NCI-H187 (cell line): ENCODE measurements at places on chromosomes 6 and 20.

DNA sequence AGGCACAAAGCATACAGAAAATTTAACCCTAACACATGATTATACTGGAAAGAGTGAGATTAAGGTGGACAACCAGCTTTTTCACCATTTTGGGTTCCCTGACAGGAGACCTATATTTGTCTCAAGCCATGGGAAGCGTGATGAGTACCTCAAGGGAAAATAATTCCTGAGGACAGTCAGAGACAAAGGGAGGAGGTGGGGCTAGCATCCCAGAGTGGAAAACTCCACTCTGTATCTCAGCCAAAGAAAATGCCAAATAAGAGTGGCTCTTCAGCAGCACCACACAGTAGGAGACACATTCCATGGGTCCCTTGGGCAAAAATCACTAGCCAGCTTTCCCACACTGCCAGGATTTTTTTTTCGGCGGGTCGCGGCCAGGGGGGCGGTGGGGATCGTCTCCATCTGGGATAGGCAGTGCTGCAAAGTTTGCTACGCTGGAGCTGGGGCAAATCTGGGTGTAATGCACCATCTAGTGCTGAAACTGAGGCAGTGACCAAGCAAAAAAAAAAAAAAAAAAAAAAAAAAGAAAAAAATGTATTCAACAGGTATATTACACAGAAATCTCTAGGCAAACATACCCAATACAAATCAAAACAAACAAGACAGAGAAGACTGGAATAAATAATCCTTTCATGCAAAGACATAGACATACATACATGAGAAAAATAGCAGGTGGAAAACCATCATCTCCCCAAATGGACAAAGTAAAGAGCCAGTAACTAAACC lies 77.3 kb upstream of the SLC35F1 start:
- no peak for DNase-seq

- DNase-seq, result no peak
Observed at GRCh38 chr6:44780161-44780560, 392.7 kb downstream of the CDC5L start.

DNA sequence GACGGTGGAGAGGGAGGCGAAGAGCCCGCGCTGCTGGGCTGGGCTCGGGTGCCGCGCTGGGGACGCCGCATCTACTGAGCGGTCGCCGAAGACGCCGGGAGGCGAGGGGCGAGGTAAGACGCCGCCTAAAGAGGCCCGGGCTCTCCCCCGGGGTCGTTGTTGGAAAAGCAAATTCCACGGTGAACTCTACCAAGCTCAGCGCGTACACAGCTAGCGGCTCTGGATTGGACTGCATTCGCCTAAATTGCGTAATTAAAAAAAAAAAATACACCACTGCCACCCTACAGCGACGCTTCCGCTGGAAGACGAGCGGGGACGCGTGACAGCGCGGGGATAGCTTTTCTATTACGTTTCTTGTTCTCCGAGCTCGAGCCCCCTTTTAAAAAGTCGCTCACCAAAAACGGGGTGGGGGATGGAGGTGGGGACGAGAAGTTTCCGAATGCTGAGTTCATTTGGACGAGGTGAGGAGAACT lies 92.0 kb upstream of the PRDM1 start:
- DNase-seq, result no peak

GRCh38 chr6:24749297-24749696 lies 25.4 kb upstream of the GMNN start:
- DNase-seq, result no peak

- no peak for DNase-seq
Observed at GRCh38 chr6:28368522-28368921, 18.8 kb downstream of the ZKSCAN3 start.

DNA sequence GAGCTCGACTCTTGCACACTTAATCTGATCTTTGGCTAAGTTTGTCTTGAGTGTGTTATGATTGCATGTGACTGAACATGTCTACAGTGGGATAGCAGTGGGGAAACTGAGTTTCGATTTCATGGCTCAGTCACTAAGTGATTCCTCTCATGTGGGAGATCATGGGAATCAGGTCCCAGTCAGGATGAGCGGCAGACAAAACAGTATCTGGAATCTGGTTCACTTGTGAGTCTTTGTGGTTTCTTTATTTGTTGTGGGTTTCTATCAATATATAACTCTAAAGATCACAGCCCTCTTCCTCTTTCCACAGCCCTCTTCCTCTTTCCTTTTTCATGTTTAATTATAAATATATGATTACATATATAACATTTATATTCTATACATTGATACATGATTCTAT lies 4.0 kb downstream of the RPP21 start:
- no peak for DNase-seq

- no peak for DNase-seq
Observed at GRCh38 chr6:84575264-84575663, 189.1 kb downstream of the TBX18 start.

DNA sequence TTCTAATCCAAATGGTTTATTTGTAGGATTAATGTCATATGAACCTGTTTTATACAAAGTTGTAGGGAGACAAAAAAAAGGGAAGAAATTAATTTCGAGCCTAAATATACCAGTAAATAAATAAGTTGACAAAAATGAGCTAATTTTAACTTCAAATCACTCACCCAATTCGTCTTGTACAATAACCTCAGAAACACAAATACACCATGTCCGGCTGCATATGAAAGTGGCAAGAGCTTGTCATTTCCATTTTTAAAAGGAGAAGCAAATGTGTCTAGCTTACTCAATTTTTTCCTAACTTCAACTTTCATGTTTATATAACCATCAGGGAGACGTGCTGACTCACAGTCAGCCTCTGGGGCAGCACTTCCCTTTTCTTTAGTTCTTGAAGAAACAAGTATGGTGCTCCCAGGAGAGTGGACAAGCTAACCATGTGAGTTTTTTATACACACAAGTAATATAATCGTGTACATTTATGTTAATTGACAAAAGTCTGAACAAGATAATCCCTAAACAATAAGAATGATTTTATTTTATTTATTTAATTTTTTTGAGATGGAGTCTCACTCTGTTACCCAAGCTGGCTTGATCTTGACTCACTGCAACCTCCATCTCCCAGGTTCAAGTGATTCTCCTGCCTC lies 55.5 kb upstream of the SGK1 start:
- no peak for DNase-seq

DNA sequence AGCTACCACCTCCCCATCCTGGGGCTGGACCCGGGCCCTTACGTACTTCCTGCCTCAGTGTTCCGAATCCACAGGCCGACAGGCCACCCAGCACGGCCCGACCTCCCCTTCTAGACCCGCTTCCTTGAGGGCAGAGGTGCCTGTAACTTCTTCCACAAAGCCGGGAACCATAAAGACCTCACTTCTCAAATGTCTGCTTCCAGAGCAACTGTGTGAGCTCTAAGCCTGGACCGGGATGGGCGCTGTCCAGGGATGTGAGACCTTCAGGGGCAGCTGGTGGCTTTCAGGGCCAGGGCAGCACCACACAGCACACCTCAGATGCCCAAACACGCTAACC lies 9.3 kb downstream of the SLC2A4RG start:
- DNase-seq, result no peak

DNA sequence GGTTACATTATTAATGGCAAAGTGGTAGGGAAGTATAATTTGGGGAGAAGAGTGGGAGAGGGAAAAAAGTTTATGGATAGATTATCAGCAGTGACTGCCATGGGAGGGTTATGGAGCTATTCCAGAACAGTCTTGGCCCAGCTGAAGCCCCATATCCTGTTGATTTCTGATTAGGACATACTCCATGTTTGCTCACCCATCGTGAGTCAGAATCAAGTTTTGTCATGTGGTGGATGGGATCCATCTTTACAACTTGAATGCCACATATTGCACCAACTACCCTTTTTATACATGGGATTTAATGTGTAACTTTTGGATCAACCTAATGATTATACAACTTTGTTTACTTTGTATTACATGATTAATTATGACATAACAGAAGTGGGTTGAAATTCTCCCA lies 217.0 kb downstream of the HAO1 start:
- DNase-seq, result no peak

DNA sequence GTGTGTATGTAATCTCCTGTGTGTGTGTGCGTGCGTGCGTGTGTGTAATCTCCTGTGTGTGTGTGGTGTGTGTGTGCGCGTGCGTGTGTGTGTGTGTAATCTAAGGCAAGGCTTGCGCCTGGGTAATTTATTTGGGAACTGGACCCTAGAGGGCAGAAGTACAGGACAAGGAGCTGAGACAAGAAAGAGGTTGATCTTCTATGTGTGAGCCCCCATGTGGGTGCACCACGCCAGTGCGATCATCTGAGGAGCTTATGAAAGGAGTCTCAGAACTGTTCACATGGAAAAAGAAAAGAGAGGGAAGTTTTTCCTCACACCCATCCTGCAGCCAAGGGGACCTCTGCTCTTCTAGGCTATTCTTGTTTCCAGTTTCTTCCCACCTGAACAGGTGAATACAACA lies 220.1 kb upstream of the GGTLC1 start:
- DNase-seq, result no peak

- no peak for DNase-seq
Observed at GRCh38 chr6:29865631-29866030, 38.0 kb downstream of the HLA-G start.

DNA sequence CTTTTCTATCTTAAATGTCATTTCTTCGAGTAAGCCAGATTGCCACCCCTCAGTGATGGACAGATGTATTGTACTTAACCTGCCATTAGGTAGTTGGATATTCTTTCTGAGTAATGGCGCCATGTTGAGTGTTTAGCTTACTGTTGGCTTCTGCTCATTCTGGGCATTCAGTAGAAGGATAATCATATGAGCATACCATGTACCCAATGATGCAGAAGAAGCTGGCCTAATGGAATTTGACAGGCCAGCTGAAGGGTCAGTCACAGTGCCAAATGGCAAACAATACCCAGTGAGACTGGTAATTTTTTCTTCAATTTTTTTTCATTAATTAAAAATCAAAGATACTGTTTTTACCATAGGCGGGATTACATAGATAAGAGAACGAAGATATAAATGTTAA lies 1010.8 kb upstream of the EYS start:
- no peak for DNase-seq

DNA sequence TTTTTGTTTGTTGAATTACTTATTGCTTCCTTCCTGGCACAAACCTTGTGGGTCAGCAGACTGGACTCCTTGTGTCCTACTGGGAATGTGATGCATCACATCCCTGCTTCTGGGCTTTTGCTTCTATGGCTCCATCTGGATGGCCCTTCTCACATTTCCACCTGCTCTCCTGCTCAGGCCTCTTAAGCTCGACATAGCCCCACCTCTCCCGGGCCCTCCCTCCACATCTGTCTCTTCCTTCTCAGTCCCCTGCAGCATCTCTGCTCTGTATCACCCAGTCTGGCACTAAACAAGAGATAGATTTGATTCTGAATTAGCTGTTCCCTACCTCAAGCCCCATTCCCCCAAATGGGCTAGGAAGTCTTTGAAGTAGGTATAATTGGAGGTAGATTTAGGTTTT lies 356.8 kb downstream of the DHX35 start:
- no peak for DNase-seq

DNA sequence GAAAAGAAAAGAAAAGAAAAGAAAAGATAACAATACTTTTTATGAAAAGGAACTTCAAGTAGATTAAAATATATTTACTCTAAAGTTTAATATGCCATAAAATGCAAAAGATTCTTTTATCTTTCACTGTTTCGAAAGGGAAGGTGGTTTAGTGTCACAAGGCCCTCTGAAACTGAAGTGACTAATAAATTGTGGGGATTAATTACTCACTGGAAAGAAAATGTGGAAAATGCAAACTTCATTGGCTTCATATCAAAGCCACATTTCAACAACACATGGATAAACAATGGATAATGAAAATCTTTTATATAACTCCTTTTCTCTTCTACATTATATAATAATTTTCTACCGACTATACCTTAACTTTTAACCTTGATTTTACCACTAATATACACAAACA lies 320.5 kb upstream of the RSPO3 start:
- no peak for DNase-seq

DNA sequence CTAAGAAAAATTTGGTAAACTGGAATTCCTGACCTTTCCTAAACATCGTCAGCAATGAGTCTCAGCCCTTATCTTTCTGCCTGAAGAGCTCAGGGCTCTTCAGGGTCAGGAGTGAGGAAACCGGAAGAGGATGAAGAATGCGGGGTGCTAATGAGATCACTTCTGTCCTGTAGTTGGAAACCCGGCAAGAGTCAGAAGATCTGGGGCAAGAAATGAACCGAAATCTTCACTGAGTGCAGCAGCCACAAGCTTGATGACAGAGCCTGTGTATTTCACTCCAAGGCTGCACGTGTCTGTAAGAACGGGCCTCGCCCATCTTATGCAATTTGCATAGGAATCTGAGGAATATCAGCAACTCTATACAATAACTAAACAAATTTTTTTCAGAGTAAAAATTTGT lies 60.4 kb upstream of the QKI start:
- no peak for DNase-seq

- DNase-seq, result no peak
Observed at GRCh38 chr6:124463271-124463670, 499.0 kb upstream of the RNF217 start.

DNA sequence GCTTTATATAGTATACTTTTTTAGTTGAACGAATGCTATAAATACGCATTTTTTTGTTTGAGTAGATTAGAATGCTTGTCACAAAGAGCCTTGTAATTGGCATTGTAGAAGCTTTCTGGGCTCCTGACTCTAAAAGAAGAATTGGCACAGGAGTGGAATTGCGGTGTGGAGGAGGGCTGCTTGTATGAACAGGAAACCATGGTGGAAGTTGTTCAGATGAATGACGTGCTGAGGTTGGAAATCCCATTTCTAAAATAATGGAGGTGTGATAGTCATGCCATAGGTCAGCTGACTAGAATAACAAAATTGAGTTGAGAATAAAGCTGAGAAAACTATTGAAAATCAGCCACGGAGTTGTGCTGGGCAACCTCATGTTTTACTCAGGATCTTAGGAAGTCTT lies 174.9 kb downstream of the QKI start:
- no peak for DNase-seq

DNA sequence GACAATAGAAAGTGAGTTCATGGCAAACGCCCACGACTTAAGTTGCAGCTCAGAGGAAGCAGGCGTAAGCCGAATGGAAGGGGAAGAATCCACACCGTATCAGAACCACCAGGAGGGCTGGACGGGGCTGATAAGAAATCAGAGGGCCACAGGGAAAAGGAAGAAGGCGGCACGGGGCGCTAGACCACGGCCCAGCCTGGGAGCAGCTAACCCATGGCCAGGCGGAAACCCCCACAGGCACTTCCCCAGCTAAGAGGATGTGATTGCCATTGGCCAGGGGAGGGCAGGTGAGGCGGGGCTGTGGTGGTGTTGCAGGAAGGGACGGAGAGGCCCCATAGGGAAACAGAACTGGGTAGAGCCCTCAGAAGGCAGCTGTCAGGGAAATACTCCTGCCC lies 174.0 kb upstream of the AFDN start:
- no peak for DNase-seq

DNA sequence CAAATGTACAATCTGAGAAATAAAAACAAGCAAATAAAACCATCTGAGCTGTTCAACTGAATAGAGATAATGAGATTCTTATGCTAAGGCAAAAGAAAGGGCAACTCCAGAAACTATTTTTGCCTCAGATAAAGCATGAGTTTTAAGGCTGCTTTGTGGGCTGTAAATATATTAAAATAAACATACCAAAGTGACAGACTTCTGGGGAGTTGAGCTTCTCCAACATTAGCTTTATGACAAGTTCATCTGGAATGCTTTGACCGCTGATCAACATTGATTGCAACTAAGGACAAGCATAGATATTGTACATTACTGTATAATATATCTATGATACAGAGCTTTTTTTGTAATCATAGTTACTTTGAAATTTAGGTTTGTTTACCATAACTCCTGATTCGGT lies 19.3 kb downstream of the AK9 start:
- DNase-seq, result no peak

- no peak for DNase-seq
Observed at GRCh38 chr6:7198833-7199800, 91.4 kb downstream of the RREB1 start.
